ENCODE measurements at places on chromosomes 5 and 9. TPM values are rescaled to one million over a fixed set of nuclear protein-coding genes. Genes with fewer than 3 reads are reported as not detected.

TAF11L10 gene
- not detected for total RNA-seq

C9 gene
- total RNA-seq = not detected

IFNK gene
- total RNA-seq = not detected

DBH gene
- not detected for total RNA-seq

LRRC26 gene
- total RNA-seq = not detected

SLC9A3 gene
- 2.3 TPM for total RNA-seq

FAM169A gene
- total RNA-seq = 0.95 TPM

SNCAIP gene
- 3.1 TPM for total RNA-seq

IFNA13 gene
- not detected for total RNA-seq

SLC34A1 gene
- total RNA-seq = not detected

SAP30L gene
- total RNA-seq = 51.7 TPM

ANKH gene
- total RNA-seq = 16.4 TPM

YTHDC2 gene
- 21.9 TPM for total RNA-seq

NNT gene
- total RNA-seq = 69.6 TPM

PHF24 gene
- 0.66 TPM for total RNA-seq

SSNA1 gene
- 77.3 TPM for total RNA-seq

EIF4E1B gene
- total RNA-seq = not detected

STK32A gene
- total RNA-seq = 4.3 TPM

MSANTD3 gene
- total RNA-seq = 25.2 TPM

RFX3 gene
- total RNA-seq = 8.8 TPM

CATSPER3 gene
- total RNA-seq = 1.4 TPM

TAS2R1 gene
- total RNA-seq = not detected

CXCL14 gene
- 9.1 TPM for total RNA-seq

WDR55 gene
- 16.7 TPM for total RNA-seq

NR2F1 gene
- total RNA-seq = 17.5 TPM

TLR4 gene
- total RNA-seq = 10.5 TPM

IFNA21 gene
- not detected for total RNA-seq

INSL4 gene
- total RNA-seq = not detected

CCDC171 gene
- total RNA-seq = 2.9 TPM

PCDH12 gene
- 6.2 TPM for total RNA-seq

AKNA gene
- 13.6 TPM for total RNA-seq

FOXD4L6 gene
- not detected for total RNA-seq

PCDHGC3 gene
- total RNA-seq = 31.4 TPM

SCGB3A1 gene
- not detected for total RNA-seq

FAM174A gene
- total RNA-seq = 31.9 TPM
